Posterior vena cava (tissue), 2 donors: ENCODE measurements at places on chromosomes 4 and X.

GRCh38 chr4:182280436-182281111, 37.4 kb downstream of the TENM3 start:
- no peak for DNase-seq

- DNase-seq = no peak
Observed at GRCh38 chr4:39061457-39061856, 575 bp upstream of the KLHL5 start.

DNA sequence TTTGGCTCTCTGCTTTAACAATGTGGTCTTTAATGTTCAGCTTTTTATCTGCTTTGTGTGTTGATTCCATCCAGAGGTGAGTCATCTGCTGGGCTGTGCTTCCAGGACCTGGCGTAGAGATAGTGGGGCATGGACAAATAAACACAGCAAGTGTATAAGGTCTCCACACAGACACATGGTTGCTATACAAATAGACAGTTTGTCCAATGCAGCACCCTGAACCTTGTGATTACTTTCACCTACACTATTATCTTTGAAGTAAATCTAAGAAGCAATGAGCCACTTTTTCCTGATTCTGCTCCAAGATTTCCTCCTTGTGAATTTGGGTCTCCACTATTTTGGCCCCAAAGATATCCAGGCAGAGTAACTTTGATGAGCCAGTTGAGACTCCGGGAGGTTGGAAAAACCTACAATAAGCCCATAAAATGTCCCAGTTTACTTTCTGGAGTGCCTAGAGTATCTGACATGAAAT, 12.1 kb downstream of the PPARGC1A start:
- DNase-seq = no peak

- DNase-seq = no peak
Observed at GRCh38 chrX:136019226-136019625, 34.0 kb downstream of the SLC9A6 start.

DNA sequence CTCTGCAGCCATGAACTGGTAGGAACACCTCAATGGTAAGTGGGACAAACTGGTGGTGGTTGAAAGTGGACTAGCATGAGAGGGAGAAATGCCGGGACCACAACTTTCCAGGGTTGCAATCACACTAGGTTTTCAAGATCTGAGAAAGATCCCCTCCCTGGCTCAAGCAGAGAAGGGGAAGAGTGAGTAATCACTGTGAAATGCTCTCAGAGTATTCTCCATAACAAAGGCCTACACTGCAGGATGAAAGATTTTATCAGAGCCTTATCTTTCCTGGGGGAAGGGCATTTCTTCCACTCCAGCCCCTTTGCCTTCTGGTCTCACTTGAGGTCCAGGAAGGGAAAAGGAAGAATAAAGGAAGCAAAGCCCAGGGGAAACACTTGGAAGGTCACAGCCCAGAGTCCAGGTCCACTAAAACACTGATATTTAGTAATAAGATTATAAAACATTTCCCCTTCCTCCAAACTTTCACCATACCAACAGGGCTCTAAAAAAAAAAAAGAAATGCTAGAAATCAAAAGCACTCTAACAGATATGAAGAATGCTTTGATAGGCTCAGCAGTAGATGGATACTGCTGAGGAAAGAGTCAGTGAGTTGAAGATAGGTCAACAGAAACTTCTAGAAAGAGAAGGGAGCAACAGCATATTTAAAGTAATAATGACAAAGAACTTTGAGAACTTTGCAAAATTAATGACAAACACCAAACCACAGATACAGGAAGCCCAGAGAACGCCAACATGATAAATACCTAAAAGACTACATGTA, 95.9 kb downstream of the WDFY3 start:
- DNase-seq = no peak
